Stimulated activated CD8-positive, alpha-beta memory T cell treated with anti-CD3 and anti-CD28 coated beads, Interleukin-4, amount 100 ng/mL, for 24 hours (primary cell): ENCODE measurements at places on chromosomes 5 and 9.

- no peak for DNase-seq
Observed at GRCh38 chr5:68074048-68074632, 141.4 kb upstream of the PIK3R1 start.

DNA sequence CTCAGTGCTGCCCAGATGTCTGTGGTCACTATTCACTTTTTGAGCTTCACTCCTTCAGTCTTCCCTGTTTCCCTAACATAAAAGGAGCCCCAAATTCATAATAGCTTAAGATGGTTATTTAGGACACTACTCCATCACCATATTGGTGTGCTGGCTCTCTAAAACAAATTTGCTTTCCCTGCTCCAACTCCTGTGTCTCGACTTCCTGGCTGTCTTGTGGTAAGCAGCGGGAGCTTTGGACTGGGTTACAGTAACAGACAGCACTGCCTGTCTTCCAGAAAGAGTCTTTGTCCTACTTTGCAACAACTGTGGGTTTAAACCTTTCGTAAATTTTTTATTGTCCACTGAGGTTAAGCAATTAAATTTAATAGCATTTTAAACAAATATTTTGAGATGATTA is 389.4 kb downstream of the CDH9 start:
- no peak for DNase-seq

DNA sequence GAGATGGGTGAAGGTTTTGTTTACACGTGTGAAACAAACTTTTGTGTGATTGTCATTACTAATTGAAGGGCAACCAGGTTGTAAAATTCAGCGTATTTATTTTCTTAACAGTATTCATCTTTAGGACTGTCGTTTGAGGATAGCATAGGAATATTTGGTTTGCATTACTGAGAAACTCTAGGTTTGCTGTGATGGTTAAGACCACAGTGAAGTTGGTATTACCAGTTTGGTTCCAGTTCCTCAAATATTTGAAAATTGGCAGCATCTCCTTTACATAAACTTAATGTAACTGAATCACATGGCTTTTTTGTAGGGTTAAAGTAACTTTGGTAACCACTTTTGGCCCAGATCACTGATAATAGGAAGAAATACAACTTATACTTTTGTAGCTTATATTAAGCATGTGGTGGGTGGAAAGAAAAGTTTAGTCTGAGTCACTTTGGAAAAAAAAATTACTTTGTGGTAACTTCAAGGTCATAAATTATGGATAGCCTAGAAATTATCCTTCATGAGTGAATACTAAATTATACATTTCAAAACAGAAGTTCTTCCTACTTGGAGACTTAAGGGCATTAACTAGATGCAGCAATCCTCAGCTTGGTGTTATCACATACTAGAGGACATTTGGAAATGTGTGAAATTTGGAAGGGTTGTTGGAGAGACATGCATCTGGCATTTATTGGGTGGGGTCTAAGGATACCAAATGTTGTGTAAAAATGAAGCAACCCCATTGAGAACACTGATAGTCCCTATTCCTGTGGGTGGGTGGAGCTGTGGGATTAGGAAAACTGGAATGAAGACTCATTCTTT is 33.9 kb downstream of the G3BP1 start:
- DNase-seq: no peak

GRCh38 chr5:7474821-7475403 is 79.0 kb downstream of the ADCY2 start:
- DNase-seq: no peak
